ENCODE measurements at places on chromosomes 12 and 14.

- no peak for DNase-seq
These were observed 383.0 kb downstream of the PCNX1 start for GRCh38 chr14:71290301-71290700.

DNA sequence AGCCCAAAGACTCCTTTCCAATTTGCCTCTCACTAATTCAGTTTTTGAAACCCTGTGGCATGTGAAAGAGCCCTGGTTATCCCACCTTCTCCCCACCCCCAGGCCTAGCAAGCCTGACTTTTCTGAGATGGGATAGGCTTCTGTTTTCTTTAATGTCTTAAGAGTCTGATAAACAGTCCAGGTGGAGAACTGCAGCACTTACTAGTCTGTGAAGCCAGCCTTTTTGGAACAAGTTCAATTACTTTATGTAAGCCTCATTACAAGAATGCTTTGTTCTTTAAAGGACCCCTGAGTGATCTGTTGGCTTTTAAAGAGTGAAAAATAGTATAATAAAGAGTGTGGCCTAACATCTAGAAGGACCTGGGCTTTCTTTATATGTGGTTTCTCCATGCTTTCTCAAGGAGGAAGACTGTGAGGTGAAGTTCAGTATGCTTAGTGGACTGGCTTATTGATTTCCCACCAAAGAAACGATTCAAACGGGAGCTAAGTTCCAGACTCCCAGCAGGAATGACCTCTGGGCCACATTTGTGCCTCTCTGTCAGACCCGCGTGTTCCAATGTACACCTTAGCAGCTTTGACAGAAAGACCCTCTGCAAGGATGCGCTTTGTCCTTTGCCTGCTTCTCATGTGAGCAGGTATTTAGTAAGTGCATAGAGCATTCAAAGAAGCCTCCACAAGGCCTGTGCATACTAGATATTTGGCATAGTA, 129.5 kb downstream of the DAAM1 start:
- DNase-seq = no peak

GRCh38 chr14:93963692-93964091, 12.7 kb downstream of the ASB2 start:
- no peak for DNase-seq

- no peak for DNase-seq
These were observed 98.9 kb downstream of the RFLNA start for GRCh38 chr12:124393831-124394230.

GRCh38 chr12:90839346-90839745, 115.6 kb downstream of the CCER1 start:
- DNase-seq = no peak

DNA sequence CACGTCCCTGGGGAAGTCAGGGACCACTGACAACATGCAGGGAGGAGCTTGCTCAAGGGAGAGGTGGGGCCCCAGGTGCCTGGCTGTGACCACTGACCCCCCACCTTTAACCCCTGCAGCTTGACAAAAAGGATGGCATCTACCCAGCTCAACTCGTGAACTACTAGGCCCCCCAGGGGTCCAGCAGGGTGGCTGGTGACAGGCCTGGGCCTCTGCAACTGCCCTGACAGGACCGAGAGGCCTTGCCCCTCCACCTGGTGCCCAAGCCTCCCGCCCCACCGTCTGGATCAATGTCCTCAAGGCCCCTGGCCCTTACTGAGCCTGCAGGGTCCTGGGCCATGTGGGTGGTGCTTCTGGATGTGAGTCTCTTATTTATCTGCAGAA, 26.3 kb downstream of the HIP1R start:
- no peak for DNase-seq

DNA sequence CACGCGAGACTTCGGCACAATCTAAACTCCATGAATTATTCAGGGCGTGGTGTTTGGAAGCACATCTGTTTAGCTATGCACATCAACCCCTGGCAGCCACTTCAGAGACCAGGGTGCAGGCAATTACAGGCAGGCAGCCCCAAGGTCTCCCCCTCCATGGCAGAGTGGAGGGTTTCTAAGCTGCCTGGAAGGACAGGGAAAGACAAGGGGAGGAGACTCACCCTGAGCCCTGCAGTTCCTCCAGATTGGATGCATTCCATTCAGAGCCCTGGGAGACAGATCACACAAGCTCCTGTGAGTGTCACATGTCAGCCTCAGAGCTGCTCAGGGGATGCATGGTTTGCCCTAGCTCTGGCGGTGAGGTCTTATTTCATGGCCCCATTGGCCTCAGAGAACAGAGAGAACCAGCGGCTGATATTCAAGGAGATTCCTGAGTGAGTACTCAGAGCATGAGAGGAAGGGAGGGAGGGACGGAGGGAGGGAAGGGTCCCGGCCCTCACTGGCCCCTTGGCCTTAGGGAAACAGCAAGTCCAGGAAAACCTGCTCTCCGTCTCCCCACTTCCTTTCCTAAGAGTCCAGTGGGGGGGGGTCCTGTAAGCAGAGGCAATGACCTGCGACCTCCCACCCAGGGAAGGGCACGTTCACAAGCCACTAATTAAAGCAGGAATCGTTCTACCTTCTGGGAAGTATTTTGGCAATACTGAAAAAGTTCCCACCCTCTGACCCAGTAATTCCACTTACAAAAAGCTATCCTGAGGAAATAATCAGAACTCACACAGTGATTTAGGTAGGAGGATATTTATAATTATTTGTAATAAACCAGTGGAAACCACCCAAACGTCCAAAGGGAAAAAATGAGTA, 55.1 kb downstream of the SSH1 start:
- no peak for DNase-seq

- no peak for DNase-seq
These were observed 25.3 kb downstream of the TMEM117 start for GRCh38 chr12:43861015-43861839.

- no peak for DNase-seq
These were observed 151.3 kb downstream of the CAND1 start for GRCh38 chr12:67420506-67420905.

DNA sequence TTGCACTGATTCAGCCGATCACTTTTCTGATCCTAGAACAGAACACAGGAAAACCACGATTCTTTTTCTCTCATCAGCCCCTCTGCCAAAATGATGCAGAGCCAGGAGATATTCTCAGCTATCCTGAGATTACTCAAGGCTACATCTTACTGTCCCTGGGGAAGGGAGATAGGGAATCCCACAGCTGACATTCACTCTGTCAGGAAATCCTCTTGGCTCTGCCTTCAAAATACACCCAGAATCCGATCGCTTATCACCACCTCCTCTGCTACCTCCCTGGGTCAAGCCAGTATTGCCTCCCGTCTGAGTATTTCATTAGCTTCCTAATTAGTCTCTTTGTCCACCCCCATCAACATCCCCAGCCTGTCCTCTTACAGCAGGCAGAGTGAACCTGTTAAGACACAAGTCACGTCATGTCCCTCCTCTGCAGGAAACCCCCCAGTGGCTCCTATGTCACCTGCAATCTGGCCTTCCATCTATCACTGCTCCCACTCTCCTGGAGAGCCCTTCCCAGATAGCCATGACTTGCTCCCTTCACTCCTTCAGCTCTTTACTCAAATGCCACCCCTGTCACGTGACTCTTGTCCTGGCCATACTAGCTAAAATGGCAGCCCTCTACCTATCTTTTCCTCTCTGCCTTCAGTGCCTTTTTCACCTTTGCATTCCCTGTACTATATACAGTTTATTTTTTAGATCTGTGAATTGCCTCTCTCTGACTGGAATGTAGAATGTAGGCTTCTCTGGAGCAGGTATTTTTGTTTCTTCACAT, 70.3 kb downstream of the GALNT4 start:
- no peak for DNase-seq

DNA sequence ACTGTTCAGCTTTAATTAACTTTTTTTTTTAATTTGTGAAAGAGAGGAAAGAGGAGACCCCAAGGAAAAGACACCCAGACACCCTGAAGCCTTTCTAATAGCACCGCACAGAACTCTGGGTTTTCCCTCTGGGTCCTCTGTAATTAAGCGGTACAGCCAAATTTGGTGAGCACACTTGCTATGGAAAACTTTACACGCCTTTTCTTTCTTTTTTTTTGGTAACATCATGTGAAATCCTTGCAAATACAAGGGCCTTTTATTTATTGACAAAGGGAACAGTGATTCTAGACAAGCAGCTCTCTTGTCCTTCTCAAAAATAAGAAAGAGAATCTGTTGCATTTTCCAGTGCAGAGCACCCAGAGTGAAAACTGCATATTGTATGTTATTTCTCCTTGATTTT, 44.4 kb upstream of the CPM start:
- no peak for DNase-seq

DNA sequence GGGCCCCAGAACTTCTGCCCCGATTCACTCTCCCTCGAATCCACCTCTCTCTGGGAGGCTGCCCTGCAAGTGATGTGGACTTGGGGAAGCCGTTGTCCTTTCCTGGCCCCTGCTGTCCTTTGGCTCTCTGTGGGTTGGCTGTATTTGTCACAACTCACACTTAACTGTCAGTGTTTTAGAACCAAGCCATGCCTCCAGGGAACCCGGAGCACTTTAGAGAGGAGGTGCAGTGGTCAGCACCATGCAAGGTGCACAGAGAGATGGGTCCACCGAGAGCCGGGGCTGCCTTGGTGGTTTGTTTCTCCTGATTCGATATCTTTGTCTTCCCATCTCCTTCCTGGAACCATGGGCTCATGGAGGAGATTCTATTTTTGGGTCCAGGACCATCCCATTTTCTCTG, 129.5 kb upstream of the RTL1 start:
- DNase-seq = no peak

GRCh38 chr14:68160779-68161546, 341.4 kb downstream of the RAD51B start:
- DNase-seq = no peak

DNA sequence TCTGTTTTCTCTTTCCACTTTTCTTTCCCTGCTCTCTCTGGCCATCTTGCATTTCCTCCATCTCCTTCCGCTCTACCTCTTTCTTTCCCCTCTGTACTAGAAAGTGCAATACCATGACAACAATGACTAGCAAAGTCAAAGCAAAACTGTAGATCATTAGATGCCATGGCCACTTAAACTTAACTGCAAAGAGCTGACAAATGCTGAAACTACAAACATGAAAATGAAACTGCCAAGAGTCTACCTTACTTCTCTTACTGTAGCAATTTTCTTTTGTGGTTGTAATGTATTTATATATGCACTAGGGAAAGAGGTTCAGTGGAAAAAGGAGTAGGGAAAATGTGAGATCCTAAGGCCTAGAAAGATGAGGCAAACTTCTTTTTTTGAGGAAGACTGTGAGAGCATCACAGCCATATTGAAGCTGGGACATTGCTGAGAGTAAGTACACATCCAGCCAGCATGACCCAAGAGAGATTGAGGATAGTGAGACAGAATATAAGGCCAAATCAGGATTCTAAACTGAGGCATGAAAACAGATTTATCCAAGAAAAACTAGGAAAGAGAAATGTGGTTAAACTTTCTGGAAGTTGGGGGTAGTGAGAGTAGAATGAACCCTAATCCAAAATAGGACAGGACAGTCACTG, 276.6 kb upstream of the NAV3 start:
- DNase-seq = no peak

DNA sequence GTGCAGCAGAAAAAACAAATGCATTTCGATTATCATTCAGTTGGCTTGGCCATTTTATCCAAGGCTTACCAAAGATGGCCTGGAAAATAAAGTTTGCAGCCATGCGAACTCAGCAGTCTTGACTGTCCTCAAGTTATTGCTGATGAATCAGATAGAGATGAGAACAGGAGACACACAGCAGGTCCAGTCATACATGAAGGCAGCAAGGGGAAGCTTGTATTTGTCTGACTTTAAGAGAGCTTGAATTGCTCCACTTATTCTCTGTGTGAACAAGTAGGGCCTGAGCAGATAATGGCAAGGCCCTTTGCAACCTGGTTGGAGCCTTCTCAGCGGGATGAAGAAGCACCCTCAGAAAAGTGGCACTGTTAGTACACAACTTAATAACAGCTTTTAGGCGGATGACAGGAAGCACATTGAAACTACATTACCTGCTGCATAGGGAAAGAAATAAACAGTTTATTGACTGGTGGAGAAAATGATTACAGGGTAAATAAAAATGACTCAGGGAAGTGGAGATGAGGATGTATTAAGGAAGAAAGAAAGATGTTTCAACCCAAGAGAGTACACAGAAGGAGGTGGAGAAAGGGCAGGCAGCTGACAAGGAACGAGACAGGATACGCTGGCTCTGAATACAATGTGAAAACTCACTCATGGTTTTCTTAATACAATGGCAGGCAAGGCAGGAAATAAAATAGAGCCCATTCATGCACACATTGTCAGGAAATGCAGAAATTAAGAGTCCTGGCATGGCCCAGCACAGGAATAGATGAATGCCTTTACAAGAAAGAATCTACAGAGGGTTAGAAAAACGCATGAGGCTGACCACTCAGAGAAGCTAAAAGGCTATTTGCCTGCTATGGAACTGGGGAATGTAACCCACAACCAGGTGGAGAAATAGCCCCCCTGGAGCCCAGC, 128.4 kb downstream of the GALC start:
- DNase-seq = no peak

DNA sequence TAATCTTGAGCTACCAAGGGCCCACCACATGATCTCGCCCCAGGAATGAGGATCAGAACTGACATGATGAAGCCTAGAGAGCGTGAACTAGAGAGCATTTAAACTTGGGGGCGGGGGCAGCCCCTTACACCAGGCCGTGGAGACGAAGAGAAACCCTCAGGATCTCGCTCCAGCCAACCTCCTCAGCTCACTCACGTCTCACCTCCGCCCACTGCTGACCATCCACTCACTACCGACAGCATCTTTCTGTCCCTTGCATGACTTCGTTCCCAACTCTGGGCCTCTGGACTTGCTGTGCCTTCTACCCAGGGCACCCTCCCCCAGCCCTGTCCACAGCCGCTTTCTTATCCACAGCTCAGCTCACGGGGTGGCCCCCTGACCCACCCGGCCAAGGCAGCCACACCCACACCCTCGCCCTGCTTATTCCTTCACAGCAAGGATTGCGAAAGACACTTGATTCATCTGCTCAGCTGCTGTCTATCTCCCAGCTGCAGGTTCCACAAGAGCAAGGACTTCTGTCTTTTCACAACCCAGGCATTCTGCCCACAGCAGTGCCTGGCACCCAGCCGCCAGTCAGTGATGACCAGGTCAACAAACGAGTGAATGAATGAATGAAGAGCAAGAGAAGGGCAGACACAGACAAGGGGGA, 6.4 kb downstream of the STX2 start:
- DNase-seq = no peak

DNA sequence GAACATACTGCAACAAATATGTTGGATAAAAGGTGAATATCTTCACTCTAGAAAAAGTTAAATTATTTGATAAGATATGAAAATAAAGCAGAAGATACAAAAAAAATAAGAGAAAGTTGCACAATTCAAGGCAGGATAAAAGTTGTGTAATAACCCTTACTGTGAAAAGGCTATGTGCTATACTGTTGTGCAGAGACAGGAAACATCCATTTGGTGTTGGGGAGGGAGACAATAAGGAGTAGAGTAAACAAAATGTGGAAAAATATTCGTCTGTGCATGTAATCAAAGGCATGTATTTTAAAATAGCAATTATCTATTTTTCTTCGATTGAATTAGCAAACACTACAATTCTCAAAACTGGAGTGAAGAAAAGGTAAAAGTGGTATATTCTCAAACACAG, 34.8 kb downstream of the PTHLH start:
- no peak for DNase-seq

GRCh38 chr12:85363382-85364190, 83.6 kb downstream of the ALX1 start:
- DNase-seq = no peak

DNA sequence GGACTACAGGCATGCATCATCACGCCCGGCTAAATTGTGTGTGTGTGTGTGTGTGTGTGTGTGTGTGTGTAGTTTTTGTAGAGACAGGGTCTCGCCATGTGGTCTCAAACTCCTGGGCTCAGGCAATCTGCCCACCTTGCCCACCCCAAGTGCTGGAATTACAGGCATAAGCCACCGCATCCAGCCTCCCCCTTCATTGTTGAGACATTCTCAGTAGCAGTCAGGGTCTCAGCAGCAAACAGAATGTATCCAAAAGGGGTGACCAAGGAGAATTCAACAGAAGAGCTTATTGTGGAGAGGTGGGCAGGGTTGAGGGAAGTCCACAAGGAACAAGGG, 37.3 kb upstream of the PLEKHG6 start:
- DNase-seq = no peak
